ENCODE measurements at places on chromosomes 6 and 20.

DNA sequence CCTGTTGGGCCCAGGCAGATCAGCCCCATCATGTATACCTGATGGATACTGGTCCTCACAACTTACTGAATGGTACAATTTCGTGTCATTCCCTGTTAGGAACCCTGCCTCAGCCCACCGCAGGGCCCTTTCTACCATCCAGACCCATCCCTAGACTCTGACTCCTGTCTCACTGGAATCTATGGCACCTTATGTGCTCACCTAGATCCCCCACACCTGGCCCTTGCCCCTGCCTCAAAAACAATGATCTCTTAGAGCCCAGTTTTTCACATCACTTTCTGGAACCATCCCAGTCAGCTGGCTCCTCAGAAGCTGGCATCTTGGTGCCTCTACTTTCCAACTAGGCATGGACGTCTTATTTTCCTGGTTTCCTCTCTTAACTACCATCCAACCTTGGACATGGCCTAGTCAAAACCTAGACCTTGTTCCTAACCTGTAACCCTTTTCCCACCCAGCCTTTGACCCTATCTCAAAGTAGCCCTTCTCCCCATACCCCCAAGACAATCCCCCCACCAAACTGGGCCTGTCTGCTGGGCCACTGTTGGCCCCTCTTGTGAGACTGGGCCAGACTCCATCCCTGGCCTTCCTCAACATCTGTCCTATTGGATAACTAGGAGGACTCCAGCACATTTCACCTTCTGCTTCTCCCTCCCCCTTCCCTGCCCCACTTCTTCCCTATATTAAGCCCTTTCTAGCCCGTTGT, 981 bp downstream of the HM13 start:
- peak overlapping the region; percentile 86 for H3K4me3 ChIP-seq
- H3K36me3 ChIP-seq: peaks cover 23% of the 10 kb centered on the region
- no peak overlapping the region for H3K27ac ChIP-seq
- peaks cover 20% of the 10 kb centered on the region for H3K4me1 ChIP-seq

GRCh38 chr20:44400671-44400969, 45.1 kb downstream of the HNF4A start:
- H3K4me1 ChIP-seq: no peaks in the 10 kb centered on the region

GRCh38 chr20:54843865-54844264, 368.5 kb downstream of the DOK5 start:
- DNase-seq: no peak
- H3K27ac ChIP-seq: no peak overlapping the region
- H3K36me3 ChIP-seq: no peaks in the 10 kb centered on the region
- no peaks in the 10 kb centered on the region for H3K4me1 ChIP-seq

GRCh38 chr6:69771158-69771906, 25.5 kb downstream of the LMBRD1 start:
- no peak overlapping the region for H3K4me3 ChIP-seq
- no peak overlapping the region for H3K27ac ChIP-seq
- H3K27me3 ChIP-seq: no peaks in the 10 kb centered on the region
- no peaks in the 10 kb centered on the region for H3K4me1 ChIP-seq

DNA sequence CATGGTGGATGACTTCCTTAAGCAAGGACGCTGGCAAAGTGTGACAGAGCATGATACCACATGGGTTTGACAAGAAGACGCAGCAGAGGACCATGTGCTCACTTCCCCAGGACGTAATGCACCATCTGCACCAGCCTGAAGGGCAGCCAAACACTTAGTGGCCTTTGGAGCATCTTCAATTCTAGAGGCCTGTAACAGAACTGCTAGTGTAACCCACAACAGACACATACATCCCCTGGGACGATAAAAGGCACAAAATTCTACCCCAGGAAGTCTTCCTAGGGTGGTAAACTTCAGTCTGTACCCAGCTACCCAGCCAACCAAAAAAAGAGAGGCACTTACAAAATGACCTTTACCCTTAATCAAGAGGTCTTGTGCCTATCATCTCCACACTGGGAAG, 9.2 kb upstream of the CPNE1 start:
- no peak for DNase-seq
- H3K4me3 ChIP-seq: no peak overlapping the region
- H3K4me1 ChIP-seq: no peaks in the 10 kb centered on the region
- no peaks in the 10 kb centered on the region for H3K27me3 ChIP-seq
- H3K36me3 ChIP-seq: peaks cover 88% of the 10 kb centered on the region

- H3K4me1 ChIP-seq: no peaks in the 10 kb centered on the region
- H3K27me3 ChIP-seq: no peaks in the 10 kb centered on the region
- no peaks in the 10 kb centered on the region for H3K36me3 ChIP-seq
- DNase-seq: no peak
- no peak overlapping the region for H3K27ac ChIP-seq
Measured at GRCh38 chr20:396619-397431, 11.3 kb upstream of the RBCK1 start.

- no peak overlapping the region for H3K4me3 ChIP-seq
- H3K4me1 ChIP-seq: no peaks in the 10 kb centered on the region
- no peak overlapping the region for H3K27ac ChIP-seq
- H3K36me3 ChIP-seq: no peaks in the 10 kb centered on the region
- H3K27me3 ChIP-seq: no peaks in the 10 kb centered on the region
Measured at GRCh38 chr6:52136934-52137467, 49.2 kb upstream of the IL17A start.

DNA sequence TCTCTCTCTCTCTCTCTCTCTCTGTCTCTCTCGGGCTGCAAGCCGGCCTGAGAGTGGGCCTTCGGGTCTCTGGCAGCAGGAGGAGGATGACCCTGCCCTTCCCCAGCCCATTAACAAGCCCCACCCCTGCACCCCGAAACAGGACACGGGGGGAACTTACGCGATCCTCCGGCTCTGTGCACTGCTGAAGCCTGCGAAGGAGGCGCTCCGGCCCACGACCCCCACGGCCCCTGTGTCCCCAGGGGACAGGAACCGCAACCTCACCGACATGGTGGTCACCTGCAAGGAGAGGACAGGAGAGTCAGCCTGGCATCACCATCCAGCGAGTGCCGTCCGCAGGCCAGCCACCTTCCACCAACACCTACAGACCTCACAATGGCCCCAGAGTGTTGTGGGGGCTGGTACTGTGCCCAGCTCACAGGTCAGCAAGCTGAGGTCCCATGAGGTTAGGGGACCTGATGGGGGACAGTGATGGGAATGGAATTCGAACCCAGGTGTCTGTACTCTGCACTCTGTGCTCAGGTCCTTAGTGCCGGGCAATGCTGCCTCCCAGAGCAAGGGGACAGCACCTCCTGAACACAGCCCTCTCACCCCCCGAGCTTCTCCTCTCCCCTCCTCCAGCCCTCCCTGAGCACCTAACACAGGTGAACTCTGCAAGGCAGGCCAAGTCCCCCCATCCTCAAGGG, 60.6 kb downstream of the RIPOR3 start:
- no peaks in the 10 kb centered on the region for H3K4me1 ChIP-seq
- DNase-seq: no peak
- H3K4me3 ChIP-seq: no peak overlapping the region
- no peak overlapping the region for H3K27ac ChIP-seq

DNA sequence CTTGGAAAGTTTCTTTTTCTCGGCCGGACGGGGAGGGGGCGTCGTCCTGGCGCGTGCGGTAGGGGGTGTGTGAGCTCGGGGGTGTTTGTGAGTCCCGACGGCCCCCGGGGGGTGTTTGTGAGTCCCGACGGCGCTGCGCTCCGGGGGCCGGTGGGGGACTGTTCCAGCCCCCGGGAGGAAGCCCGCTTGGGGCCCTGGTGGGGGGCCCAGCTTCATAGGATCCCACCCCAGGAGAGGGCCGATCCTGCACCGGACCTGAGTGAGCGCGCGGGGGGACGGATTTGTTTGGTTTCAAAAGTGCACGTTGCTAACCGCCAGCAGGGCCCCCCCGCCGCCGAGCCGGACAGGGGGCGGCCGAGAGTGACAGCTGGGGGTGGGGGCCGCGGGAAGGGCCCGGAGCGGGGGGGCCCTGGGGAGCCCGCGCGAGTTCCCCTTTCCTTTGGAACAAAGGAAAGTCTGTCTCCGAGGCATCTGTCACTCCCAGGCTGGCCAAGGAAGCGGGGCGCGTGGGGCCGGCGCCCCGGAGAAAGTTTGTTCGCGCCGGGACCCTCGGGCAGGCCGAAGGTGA, 485 bp downstream of the TGIF2 start:
- H3K27me3 ChIP-seq: no peaks in the 10 kb centered on the region
- H3K36me3 ChIP-seq: peaks cover 4% of the 10 kb centered on the region
- H3K4me1 ChIP-seq: peaks cover 36% of the 10 kb centered on the region
- peak; percentile 58 for DNase-seq
